Fibroblast of lung (primary cell): ENCODE measurements at places on chromosomes 7 and 10. TPM values are rescaled to one million over a fixed set of nuclear protein-coding genes. Genes with fewer than 3 reads are reported as not detected.
A peak's percentile ranks its signal among the peaks of the same experiment; 100 is the strongest.

BUD23 gene
- 30.8 and 31.9 TPM in 2 replicates for total RNA-seq

C10orf67 gene
- total RNA-seq, result under 0.01 TPM in 2 replicates

- DNase-seq, result no peak
Measured at GRCh38 chr10:93059975-93060886, at the start of gene CYP26C1. Gene CYP26C1 (plus strand): TSS chr10:93060798. CDS start chr10:93061264, 466 bp downstream.

GRCh38 chr10:3848775-3849635 is 64.0 kb upstream of the KLF6 start:
- DNase-seq, result peak; percentile 68

GPR26 gene
- not detected in 2 replicates for total RNA-seq

DNA sequence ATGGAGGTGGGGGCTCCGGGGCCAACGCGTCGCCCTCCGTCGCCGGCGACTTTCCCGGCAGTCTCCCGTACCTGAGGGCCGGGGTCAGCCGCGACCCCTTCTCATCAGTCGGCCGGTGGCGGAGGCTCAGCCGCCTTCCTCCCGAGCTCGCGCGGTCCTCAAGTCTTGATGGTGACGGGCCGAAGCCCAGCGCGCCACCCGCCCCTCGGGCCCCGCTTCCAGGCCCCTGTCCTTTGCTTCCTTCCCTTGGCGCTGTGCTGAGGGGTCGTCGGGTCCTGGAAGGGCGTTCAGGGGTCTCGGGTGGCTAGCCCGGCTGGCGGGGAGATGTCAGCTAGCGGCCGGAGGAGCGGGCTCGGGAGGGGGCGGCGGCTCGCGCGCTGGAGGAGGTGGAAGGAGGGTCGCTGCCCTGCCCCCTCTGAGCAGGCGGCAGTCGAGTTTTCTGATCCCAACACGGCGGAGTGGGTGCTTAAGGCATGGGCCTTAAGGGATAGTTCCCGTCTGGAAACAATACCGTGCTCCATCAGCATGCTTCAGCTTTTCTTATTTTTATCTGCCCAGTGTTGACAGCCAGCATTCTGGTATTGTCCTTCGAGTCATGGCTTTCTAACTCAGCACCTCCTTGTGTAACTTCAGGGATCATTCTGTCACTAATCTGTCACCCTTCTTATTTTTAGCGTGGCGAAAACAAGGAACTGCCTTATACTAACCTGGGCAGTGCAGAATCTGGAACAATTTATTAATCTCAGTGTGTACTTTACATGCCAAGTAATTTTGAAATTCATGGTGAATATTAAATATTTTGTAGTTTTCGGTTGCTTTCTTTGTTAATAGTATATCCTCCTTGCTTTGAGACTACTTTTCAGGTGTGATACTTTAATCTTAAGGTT is 748 bp downstream of the PHTF2 start:
- DNase-seq, result peak; percentile 33

GRCh38 chr10:49271346-49271745 is 27.6 kb upstream of the C10orf71 start:
- DNase-seq, result no peak

- no peak for DNase-seq
Measured at GRCh38 chr7:158239290-158239981, 348.2 kb downstream of the PTPRN2 start.

DNA sequence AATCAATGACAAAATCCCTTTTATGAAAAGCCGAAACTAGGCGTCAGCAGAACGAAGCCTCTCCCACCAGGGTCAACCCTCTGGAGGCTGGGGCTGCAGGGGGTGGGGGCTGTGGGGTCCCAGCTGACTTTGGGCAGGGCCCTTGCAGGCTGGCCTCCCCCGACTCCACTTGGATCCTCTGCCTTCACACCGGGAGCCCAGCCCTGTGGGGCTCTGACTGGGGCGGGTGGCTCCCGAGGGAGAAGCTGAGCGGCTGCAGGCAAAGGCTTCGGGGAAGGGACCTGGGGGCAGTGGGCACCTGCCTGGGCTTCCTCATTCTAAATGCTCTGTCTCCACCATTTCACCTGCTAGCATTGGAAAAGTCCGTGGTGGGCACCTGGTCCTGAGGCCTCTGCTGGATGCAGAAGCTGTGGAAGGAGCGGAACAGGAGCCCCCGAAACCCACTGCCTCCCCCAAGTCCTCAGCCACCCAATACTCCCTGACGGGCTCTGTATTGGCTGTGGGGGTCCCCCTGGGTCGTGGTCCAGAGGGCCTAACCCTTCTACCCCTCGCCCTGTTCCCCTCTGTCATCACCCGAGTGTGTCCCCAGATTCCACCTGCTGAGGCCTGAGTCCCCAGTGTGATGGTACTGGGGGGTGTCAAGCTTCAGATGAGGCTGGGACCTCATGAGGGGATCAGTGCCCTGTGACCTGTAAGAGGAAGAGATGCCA is 108.6 kb downstream of the DNAJB6 start:
- DNase-seq, result no peak

GRCh38 chr10:72663971-72664370 is 28.0 kb upstream of the MCU start:
- no peak for DNase-seq

SPDYE8 gene
- total RNA-seq, result not detected in 2 replicates

DNA sequence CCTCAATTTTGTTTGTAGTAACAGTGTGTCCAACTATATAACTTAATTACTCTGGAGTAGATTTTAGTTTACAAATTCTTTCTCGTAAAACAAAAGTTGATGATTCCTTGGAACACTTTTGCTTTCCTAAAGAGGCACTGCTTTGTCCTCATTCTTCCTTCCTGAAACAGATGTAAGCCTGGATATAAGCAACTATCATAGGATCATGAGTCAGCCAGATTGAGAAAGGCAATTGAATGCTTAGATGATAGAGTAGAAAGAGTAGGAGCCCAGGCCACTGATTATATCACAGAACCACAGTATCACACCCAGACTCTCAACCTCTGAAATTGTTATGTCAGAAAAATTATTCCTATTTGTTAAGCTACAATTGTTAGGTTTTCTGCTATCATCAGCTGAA is 69.9 kb downstream of the TMEM106B start:
- peak; percentile 48 for DNase-seq

- peak; percentile 9 for DNase-seq
Measured at GRCh38 chr10:125316436-125316835, 156.1 kb upstream of the CTBP2 start.
